Left lung (tissue), 14 donors: ENCODE measurements at places on chromosomes 12 and 14. TPM values are rescaled to one million over a fixed set of nuclear protein-coding genes. Genes with fewer than 3 reads are reported as not detected.

The MYF5 gene
- total RNA-seq, result not detected

The CLEC4D gene
- total RNA-seq, result 15.7 TPM

The CYP27B1 gene
- 4.7 TPM for total RNA-seq

The WNT5B gene
- total RNA-seq, result 4.5 TPM
